ENCODE measurements at places on chromosomes 5 and 9.

GRCh38 chr5:31048282-31049270 is 144.9 kb upstream of the CDH6 start:
- no peak for DNase-seq

DNA sequence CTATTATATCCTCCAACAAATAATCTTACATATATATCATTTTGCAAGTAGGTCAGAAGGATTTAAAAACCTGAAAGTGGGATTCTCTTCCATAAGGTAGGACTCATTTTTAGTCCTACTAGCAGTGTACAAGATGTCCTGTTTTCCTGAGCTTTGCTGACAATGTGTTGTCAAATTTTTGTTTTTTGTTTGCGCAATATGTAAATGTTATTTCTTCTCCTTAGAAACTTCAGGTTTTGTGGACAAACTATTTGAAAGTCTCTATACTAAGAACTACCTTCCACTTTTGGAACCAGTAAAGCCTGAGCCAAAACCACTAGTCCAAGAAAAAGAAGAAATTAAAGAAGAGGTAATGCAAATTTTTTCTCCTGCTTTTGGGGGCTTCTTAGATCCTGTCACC is 19.8 kb downstream of the RBM27 start:
- no peak for DNase-seq

GRCh38 chr9:130239363-130239695 is 26.2 kb upstream of the HMCN2 start:
- no peak for DNase-seq

DNA sequence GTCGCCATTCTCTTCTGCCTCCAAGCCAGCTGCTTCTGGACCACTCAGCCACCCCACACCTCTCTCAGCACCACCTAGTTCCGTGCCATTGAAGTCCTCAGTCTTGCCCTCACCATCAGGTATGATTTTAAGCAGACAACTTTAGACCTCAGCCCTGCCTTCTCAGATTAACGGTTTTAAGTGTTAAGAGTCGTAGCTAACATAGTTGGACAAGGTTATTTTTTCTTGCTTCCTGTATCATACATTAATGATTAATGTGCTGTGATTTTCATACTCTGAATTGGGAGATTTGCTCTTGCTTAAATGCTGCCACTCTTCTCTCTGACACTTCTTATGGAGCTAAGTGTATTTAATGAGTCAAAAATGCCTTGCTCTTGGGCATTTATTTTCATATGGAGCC is 20.8 kb downstream of the NUP214 start:
- no peak for DNase-seq

DNA sequence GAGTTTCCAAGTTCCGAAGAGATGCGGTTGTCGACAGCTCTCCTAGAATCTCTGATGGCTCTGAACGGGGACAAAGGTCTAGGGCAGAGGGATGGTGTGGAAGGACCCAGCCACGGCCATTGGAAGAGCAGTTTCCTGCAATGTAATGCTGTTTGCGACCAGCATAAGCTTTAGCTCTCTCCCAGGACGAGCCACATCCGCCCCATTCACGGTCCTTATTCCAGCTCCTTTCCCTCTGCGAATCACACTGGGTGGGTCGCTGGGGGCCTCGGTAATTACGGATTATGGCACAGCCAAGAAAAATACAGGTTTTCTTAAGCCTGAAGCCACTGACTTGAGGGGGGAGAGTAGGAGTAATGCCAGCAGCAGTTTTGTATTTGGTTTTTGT is 22.7 kb downstream of the ANXA2R start:
- no peak for DNase-seq

DNA sequence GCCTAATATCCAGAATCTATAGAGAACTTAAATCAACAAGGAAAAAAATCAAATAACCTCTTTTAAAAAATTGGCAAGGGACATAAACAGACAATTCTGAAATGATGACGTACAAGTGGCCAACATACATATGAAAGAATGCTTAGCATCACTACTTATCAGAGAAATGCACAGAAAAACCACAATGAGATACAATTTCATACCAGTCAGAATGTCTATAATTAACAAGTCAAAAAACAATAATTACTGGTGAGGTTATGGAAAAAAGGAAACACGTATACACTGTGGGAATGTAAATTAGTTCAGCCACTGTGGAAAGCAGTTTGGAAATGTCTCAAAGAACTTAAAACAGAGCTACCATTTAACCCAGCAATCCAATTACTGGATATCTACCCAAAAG is 1192.0 kb downstream of the CDH12 start:
- no peak for DNase-seq

DNA sequence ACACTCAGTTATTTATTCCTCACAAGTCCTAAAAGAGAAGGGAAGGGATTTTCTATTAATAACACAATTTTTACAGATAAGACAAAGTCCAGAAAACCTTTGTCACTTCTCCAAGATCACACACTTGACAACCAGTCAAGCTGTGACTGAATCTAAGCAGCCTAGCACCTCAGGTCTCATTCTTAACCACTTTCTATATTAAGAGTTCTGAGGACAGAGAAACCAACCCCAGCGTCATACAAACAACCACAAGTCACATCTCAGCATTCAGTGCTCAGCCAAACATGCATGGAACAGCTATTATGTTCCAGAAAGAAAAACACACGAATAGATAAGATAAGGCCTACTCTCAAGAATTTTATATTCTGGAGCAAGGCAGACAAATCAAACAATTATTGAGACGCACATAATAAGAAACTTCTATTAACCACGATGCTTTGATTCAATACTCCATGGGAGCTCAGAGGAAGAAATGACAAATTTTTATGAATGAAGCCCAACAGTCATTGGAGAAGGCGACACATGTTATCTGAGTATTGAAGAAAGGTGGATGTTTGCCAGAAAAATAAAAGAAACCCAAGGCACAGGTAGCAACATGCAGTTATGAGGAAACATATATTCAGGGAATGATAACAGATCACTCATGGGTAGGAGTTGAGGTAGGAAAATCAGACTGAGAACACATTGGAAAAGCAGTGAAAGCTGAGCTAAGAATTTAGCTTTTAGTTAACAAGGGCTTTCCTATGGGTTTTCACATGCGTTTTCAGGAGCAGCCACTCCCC is 113.1 kb downstream of the HTR4 start:
- no peak for DNase-seq

GRCh38 chr9:85420750-85421149 is 321.0 kb downstream of the AGTPBP1 start:
- DNase-seq, result no peak

DNA sequence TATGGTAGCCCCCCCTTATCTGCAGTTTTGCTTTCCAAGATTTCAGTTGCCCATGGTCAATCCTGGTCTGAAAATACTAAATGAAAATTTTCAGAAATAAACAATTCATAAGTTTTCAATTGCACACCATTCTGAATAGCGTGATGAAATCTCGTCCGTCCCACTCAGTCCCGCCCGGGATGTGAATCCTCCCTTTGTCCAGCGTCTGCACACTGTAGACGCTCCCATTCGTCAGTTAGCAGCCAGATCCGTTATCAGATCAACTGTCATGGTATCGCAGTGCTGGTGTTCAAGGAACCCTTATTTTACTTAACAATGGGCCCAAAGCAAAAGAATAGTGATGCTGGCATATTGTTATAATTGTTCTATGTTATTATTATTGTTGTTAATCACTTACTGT is 98.6 kb downstream of the TMEM215 start:
- DNase-seq, result no peak

- DNase-seq, result no peak
Measured at GRCh38 chr9:33165263-33166151, 1.6 kb downstream of the B4GALT1 start.

- DNase-seq, result no peak
Measured at GRCh38 chr5:108769352-108769751, 21.7 kb downstream of the FER start.

DNA sequence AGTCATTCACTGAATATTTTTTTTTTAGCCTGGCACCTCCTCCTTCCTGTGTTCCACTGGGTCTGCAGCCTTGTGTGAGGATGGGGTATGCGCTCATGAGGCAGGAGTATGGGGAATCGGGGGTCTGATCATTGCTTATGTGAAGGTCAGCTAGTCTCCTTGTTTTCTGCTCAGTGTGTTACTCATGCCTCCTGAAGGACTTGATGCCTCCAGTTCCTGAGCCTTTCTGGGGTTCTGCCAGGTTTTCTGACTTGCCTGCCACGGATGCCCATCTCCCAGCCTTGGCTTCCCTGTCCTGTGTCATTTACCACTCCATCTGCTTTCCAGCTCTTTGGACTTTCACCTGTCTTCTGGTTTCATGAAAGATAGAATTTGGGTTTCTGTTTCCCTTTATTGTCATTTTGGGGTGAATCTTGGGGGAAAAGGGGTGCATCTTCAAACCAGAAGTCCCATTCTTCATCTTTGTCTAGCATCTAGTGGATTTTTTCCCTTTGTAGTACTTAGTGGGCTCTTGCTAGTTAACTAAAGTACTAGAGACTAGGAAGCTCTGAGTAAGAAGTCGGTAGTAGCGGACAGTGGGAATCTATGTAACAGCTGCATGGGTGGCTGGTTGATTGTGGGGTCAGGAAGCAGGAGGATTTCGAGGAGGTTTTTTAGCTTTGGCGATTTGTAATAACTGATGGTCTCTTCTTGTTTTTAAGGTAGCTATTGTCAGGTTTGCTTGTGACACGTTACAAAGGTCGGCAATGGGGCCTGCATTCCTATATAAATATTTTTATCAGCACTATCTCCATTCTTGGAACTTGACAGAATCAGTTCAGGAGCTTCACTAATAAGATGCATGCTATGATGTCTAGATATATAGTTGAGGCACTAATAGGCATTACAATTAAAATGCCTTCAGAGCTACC is 8.2 kb downstream of the OTULIN start:
- DNase-seq, result no peak

DNA sequence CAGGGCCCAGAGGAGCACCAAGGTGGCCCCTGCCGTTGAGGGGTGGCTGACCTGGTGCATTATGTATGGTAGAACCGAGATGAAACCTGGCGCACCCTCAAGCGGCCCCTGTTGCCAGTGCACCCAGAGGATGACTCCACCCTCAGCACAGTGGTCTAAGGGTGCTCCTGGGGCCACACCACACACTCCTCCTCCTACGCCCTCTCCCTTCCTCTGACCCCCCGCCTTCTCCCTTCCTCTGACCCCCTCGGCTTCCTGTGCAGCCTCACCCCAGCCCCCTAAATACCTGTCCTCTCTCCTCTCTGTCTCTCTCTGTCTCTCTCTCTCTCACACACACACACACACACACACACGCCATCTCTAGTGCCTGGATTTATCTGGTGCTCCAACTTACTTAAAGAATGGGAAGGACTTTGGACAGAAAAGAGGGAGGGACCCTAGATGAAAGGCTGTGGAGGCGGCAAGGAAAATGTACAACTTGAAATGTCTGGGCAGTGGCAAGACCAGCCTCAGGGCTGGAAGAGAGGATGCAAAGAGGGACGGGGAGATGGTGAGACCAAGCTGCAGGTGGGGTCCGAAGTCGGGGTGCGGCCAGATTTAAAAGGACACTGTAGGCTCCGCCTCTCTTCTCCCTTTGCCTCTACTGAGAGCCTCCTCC is 18.2 kb upstream of the SLC30A5 start:
- no peak for DNase-seq

- DNase-seq, result no peak
Measured at GRCh38 chr9:97749928-97750327, 52.8 kb upstream of the XPA start.

GRCh38 chr9:30348904-30349303 is 2035.5 kb upstream of the ACO1 start:
- no peak for DNase-seq

DNA sequence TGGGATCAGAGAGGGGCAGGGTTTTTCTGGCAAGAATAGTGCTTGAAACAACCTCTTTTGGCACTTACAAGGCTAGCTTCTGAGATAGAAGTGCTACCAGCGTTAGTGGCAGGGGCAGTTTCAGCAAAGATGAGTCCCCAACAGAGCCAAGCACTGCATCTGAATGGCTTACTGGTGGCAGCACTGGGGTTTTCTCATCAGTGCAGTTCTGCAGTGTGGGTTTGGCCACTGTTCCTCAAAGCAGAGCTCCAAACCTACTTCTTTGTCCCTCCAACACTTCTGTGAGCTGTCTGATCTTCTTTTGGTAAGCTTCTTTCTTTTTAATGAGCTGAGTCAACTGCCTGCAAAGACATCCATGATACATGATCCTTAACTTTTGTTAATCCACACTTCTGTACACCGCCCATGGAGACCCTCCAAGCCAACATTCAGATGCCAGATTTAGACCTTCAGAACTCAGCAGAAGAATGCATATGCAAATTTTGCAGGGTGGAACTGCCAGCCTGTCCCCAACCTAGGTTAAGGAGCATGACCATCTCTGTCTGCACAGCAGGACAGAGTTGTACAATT is 29.9 kb upstream of the FSTL4 start:
- no peak for DNase-seq

GRCh38 chr5:94670726-94671125 is 52.3 kb downstream of the SLF1 start:
- DNase-seq, result no peak

- DNase-seq, result no peak
Measured at GRCh38 chr5:180438785-180439780, 55.1 kb upstream of the CNOT6 start.

- no peak for DNase-seq
Measured at GRCh38 chr5:142918959-142919635, 148.9 kb downstream of the ARHGAP26 start.

- DNase-seq, result no peak
Measured at GRCh38 chr5:178469011-178469974, 120.9 kb downstream of the COL23A1 start.

- no peak for DNase-seq
Measured at GRCh38 chr9:123867034-123867433, 62.9 kb downstream of the DENND1A start.

GRCh38 chr9:124779368-124780059 is 2.6 kb downstream of the OLFML2A start:
- DNase-seq, result no peak

GRCh38 chr5:4453655-4454054 is 686.5 kb upstream of the ADAMTS16 start:
- no peak for DNase-seq

DNA sequence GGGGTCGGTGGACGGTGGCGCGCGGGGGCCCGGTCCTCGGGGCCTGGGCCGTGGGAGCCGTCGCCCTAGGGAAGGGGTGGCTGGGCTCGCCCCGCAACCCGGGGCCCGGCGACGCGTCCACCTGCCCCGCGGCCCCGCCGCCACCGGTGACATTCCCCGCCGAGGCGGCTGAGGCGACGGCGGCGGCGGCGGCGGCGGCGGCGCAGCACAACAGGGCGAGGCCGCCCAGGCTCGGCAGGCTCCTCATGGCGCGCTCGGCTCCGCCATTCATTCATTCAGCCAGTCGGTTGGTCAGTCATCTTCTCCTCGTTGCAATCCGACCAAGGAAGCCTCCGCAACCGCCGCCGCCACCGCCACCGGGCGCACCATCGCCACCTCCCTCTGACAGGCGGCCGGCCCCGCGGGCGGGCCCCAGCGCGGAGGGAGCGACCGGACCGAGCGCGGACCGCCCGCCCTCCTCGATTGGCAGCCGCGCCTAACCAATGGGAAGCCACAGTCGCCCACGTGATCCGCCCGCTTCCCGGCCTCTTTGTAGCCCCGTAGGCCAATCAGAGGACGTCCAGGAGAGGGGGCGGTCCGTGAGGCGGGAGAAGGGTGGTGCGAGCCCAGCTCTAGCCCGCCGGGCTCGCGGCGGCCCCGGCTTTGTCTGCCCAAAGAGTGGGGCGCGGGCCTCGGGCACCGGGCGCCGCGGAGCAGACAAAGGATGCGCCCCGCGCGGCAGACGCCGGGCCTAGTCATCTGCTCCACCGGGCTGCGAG is at the start of gene MEGF9:
Gene MEGF9, minus strand, starts transcription at position 383 of the 758 bp plus-strand sequence. Its CDS starts 112 bp downstream, at position 271.
- peak; percentile 82 for DNase-seq
